ENCODE measurements at places on chromosomes 13 and 19. TPM values are rescaled to one million over a fixed set of nuclear protein-coding genes. Genes with fewer than 3 reads are reported as not detected.

IFNL3 gene
- total RNA-seq, result not detected

SAE1 gene
- total RNA-seq, result 197 TPM

PLIN5 gene
- 0.12 TPM for total RNA-seq

ATP8B3 gene
- 3.3 TPM for total RNA-seq

SHISA2 gene
- total RNA-seq, result not detected

FLT3LG gene
- total RNA-seq, result 1.4 TPM

Measured in A549 treated with Hydrocortisone at 1 μM for 4 hours (cell line).